Activated gamma-delta T cell treated with Interleukin-2 at 50 U/mL for 16 hours (primary cell): ENCODE measurements at places on chromosomes 1 and 21.

- no peak for DNase-seq
These were observed 117.2 kb downstream of the PCP4 start for GRCh38 chr21:39984286-39984991.

GRCh38 chr1:150121236-150121862 is 28.4 kb upstream of the PLEKHO1 start:
- DNase-seq: no peak

- no peak for DNase-seq
These were observed 1.1 kb downstream of the TRIM58 start for GRCh38 chr1:247857985-247858619.

GRCh38 chr21:32965129-32965680 is 60.5 kb upstream of the OLIG2 start:
- no peak for DNase-seq

GRCh38 chr1:184691719-184692324 is 62.8 kb downstream of the EDEM3 start:
- no peak for DNase-seq

DNA sequence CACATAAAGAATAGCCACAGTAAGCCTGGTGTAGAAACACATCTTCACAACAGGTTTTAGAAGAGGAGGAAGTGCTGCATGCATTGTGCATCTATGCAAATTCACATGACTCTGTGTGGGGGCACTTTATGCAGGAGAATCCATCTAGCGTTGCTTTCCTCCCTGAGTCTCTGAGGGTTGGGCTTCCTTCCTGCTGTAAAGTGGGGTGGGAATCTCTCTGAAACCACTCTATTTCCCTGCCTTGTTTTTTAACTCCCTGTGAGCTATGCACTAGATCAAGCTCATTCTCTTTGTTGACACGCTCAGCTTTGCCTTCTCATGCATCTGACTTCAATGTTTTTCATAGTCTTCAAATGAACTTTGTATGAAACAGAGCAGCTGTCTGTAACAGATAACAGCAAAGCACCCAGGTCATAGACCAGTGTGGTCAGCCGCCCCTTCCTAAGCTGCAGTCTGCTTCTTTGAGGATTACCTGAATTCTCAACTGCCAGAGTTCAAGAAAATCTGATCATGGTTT is 102.7 kb upstream of the DPH5 start:
- peak; percentile 18 for DNase-seq

DNA sequence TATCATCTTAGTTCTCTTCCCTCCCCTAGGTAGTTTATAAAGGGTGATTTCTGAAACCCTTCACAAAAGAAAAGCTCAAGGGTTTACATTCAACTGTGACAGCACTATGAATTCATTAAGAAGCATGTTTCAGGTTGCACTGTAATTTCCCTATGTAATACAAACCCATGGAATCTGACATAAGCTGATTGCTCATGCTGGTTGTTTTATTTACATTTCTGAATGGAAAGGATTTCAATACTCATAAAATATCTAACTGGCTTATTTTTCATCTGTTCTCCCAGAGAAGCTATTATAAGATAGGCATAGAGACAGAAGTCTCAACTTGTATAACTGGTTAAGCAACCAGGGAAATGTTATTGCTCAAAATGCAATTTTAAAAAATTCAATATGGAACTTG is 20.5 kb downstream of the WNT2B start:
- no peak for DNase-seq

GRCh38 chr1:17119773-17120480 is 676 bp upstream of the PADI2 start:
- no peak for DNase-seq

- no peak for DNase-seq
These were observed 14.3 kb upstream of the ALG14 start for GRCh38 chr1:95086949-95087533.

DNA sequence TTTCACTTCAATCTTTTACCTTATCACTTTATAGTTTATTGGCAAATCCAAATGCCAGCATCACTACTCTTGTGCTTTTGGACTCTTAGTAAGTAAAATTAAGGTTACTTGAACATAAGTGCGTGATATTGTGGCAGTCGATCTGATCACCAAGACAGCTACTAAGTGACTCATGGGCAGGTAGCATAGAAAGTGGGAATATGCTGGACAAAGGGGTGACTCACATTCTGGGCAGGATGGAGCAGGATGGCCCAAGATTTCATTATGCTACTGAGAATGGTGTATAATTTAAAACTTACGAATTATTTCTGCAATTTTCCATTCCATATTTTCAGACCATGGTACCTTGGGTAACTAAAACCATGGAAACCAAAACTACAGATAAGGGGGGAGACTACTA is 120.2 kb downstream of the ROR1 start:
- DNase-seq: no peak

- DNase-seq: no peak
These were observed 768.9 kb upstream of the ADGRL4 start for GRCh38 chr1:79775402-79775801.

DNA sequence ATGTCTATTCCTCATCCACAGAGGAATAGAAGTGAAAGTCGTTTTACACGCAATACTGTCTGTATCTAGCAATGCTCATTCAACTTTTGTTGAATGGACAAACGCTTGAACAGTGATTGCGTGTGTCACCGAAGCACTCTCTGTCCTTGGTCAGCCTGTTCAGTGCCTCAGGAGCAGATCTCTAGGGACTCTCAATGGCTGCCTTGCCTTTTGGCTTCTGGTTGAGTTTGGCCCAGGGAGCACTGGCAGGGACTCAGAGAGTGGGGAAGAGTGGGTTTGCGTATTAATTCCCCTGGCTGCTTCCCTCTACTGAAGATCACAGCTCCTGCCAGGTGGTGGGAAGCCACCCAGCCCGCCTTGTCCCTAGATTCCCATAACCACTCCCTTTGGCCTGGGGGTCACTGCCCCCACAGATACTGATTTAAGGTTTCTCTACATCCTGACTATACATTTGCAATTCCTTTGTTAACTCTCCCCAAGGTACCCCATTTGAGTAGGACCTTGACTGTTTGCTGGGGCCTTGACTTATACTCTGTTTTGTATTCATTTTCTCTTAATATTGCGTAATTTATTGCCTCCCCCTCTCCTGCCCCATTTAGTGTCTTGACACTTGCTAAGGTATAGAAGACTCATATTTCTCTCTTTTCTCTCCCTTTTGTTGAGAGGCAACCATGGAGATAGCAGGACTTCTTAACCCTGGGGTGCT is 61.7 kb upstream of the USP24 start:
- DNase-seq: no peak

GRCh38 chr1:230375780-230376179 is 50.4 kb downstream of the PGBD5 start:
- DNase-seq: no peak

DNA sequence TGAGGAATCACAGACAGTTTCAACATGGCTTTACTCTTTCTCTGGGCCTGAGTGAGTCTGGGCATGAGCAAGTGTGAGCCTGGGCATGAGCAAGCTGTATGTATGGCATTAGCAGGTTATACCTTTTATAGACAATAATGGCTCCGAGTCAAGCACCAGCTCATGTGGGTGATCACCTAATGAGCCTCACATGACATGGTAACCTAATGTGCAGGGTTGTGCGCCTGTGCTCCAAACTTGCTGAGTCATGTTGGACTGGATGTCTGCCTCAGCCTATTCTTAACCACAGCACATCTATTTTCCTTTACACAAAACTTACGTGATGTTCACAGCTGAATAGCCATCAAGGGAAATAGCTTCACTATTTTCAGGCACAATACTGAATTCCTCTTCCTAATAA is 236.2 kb upstream of the NRIP1 start:
- DNase-seq: no peak

GRCh38 chr21:14879458-14879857 is 185.3 kb downstream of the NRIP1 start:
- DNase-seq: no peak

DNA sequence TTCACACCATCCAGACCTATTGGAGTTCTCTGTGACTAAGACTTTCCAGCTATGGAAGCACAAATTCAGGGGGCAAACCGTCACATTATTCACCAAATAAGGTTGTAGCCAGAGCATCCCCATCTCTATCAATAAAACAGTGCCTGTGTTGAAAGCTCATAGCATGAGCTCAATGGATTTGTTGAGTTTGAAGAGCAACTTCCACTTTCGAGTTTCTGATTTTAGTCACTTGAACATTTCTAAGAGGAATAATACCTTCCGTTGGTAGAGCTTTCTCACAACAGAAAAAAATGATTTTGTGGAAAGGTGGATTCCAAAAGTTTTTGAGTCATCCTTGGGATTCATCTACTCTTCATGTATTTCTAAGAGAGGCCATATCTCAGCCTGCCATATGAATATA is 13.0 kb upstream of the ELAVL4 start:
- no peak for DNase-seq

GRCh38 chr21:16794950-16795349 is 717.9 kb upstream of the CXADR start:
- no peak for DNase-seq

GRCh38 chr1:49163031-49163430 is 386.3 kb upstream of the BEND5 start:
- DNase-seq: no peak

DNA sequence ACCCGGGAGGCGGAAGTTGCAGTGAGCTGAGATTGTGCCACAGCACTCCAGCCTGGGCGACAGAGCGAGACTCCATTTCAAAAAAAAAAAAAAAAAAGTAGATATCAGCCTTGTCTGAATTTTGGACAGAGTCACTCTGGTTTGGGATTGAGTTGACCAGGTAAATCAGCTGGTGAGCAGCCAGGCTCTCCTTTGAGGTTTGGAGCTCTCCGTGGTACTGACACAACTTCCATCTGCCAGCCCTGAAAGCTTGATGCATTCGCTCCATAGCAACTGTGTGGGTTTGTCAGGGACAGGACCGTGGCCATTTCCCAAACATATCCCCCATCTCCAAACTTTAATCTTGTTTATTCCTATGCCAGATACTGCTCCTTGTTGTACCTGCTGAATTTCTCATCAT is 155.2 kb downstream of the DMRTA2 start:
- DNase-seq: no peak

- DNase-seq: no peak
These were observed 37.4 kb downstream of the C1orf185 start for GRCh38 chr1:51139474-51139873.

GRCh38 chr1:23618586-23619083 is 59.3 kb upstream of the ID3 start:
- DNase-seq: no peak

GRCh38 chr1:103162360-103162759 is 54.0 kb upstream of the COL11A1 start:
- no peak for DNase-seq

DNA sequence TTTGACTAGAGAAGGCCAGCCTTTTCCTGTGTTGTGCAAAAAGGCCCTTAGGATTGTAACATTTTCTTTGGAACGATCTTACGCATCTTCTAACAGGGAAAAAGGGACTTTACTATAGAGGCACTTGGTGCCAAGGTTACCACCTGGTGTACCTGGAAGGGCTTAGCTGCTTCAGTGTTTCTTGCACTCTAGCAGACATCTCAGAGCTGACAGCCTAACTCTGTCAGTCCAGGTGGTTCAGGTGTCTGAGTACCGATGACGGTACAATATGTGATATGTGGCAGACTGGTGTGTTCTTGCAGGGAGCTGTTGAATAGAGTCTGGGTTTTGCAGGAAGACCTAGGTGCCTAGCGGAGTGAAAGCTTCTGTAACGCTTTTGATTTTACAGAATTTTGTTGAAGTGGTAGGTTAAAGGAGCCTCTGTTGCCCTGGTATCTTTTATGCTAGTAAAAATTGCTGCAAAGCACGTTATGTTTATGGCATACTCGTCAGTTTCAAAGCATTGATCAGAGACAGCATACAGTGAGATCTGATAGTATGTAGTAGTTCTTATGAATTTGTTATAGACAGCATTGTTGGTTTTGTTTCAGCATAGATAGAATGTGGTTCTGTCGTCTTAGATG is 1.4 kb downstream of the MAGI3 start:
- DNase-seq: peak; percentile 3

DNA sequence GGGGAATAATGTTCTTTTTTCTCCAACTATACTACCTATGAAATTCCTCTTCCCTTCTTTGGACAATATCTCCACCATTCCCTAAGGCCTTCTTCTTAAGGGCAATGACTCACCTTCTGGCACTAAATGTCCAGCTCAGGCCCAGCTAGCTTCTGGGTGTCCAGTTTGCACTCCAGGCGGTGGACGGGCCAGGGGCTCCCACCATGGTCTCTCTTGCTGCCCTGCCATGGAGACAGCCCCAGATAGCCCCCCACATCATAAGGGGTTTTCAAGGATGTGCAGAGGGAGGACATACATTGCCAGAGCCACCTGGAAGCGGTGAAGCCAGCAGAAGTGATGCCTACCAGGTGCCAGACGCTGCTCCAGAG is 43.8 kb downstream of the C1orf198 start:
- no peak for DNase-seq

DNA sequence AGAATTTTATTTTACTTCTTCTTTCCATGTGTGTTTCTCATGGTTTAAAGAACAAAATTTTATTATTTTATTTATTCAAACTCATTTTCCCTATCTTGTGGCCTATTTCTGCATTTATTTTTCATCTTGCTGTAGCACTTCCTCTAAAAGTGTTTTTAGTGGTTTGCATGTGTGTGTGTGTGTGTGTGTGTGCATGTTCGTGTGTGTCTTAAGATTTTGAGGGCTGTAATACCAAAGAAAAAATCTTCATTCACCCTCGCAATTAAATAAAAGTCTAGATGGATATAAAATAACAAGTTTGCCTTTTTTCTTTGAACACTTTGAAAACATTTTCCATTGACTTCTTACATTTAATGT is 24.6 kb upstream of the FCRL3 start:
- peak; percentile 41 for DNase-seq

- no peak for DNase-seq
These were observed 32.1 kb upstream of the TEKT2 start for GRCh38 chr1:36051821-36052220.

- DNase-seq: no peak
These were observed 8.5 kb downstream of the IRF2BP2 start for GRCh38 chr1:234601301-234602017.

- DNase-seq: no peak
These were observed 45.9 kb downstream of the SLX9 start for GRCh38 chr21:44985441-44986401.

GRCh38 chr1:109438798-109439297 is 12.6 kb upstream of the PSMA5 start:
- DNase-seq: no peak

GRCh38 chr21:45073301-45074047 is 906 bp upstream of the ADARB1 start:
- no peak for DNase-seq

- no peak for DNase-seq
These were observed 82.9 kb upstream of the SLC2A1 start for GRCh38 chr1:43041591-43041990.

DNA sequence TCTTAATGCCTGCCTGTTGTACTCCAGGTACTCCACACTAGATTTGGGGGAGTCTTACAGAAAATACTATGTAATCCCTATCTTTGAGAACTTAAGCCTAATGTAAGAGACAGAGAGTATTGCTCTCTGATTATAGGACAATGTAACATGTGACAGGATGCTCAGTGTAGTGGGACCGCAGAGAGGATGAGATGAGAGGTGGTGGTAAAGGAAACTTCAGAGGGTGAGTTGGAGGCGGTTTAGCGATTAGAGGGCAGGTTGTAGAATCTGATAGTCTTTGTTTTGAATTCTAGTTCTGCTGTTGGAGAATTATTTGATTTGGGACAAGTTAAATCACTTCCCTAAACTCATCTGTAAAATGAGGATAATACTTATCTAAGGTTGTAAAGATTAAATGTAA is 5.4 kb downstream of the SOAT1 start:
- DNase-seq: peak; percentile 38

- no peak for DNase-seq
These were observed 89.7 kb downstream of the C21orf91 start for GRCh38 chr21:17729455-17729854.
